ENCODE measurements at places on chromosomes 7 and 10.

DNA sequence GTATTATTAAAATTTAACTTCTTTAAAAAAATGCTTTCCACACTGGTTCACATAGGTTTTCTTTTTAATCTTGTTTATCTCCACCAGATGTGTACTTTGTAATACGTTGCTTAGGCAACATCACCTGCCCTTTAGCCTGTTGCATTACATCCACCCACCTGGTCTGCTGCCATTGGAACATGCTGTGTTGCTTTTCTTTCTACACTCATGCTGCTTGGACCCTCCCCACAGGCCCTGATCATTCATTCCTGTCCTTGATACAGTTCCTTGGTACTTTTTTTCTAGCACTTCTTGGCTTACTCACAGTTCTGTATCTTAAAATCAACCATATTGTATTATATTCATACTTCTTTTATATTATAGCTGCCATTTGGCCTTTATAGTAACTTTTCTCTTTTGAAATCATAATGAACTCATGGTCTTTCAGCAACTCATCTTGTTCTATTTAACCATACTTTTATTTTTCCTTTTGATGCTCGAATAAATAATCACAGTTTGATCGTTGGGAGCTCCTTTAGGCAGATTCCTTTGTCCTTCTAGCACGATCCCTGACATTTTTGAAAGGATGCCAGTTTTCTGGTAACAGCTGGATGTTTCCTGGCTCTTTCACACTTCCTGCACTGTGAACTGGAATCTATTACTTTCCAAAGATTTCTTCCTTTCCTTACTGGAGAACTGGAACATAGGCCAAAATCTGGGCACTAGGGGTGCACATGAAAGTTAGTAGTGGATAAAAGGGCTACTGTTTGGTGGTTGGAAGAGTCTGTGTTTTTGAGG is 125.1 kb downstream of the CDK14 start:
- no peak for DNase-seq

DNA sequence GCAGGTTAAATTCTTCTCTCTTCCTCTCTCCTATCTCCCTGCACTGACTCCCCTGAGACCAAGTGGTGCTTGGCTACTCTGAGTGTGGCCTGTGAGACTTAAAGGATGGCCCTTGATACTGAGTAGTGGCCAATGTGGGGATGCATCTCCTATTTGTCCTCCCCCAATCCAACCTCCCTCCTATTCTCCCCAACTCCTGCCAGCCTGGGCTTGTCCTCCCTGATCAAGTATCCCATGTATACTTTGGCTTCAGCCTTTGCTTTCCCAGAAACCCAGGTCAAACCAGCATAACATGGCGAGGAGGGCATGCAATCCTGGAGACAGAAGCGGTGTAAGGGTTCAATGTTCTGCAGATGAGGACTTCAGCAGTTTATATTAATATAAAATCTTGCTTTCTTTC is 77.9 kb upstream of the GRB10 start:
- DNase-seq, result no peak

GRCh38 chr7:120662291-120662690 is 195.7 kb downstream of the TSPAN12 start:
- DNase-seq, result no peak

DNA sequence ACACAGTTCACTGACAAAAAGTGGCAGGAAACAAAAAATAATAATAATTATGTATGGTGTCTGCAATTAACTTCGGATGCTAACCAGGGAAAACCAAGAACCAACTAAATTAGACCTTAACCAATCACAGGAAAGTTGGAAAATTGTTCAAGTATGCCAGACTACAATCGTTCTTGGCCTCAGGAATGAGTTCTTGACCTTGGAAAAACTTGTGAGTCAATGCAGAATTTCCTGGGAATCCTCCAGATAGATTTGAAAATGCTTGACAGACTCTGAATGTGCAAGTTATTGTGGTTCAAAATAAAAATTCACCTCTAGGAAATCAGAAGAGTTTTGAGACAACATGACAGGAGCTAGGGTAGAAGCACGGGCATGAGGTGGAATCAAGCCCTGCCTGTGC is 171.5 kb downstream of the C7orf25 start:
- no peak for DNase-seq

- DNase-seq, result no peak
Observed at GRCh38 chr10:71502190-71502589, 105.5 kb downstream of the CDH23 start.

- no peak for DNase-seq
Observed at GRCh38 chr7:8014399-8014798, 45.8 kb downstream of the GLCCI1 start.

DNA sequence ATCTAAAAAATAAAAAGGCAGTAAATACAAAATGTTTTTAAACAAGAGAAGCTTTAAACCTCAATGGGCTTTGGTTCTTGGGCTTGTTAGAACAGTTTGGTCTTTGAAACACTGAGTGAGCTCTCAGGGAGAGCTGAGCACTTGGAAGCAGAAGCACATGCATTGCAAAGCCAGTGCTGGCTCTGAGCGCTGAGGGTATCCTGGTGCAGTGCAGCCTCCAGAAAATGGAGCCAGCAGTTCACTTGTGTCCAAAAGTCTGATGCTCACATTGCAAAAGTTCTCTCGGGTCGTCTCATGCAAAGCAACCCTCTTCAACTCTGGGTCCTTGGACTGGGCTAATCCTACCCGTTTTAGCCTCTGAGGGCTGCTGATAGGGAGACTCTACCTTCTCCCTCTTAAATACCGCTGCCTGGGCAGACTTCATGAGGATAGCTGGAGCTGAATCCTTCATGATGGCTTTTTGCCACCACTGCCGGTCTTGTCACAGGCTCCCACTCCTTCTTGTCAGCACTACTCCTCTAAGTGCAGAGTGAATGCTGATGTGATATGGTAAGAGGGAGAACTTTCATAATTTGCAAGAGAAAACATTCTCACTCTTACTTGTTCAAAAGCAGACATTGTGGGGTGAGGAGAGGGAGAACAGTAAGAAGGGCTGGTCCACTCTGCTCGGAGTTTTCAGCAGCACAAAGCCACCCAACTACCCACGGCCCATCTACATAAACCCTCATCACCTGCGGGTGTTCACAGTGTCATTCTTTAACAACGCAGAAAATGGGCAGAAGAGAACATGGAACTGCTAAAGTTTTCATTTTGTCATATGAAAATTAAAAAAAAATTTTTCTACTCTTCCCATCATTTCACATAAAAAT is 42.2 kb upstream of the BMPER start:
- DNase-seq, result peak; percentile 42

GRCh38 chr7:43785420-43785819 is 26.9 kb downstream of the BLVRA start:
- DNase-seq, result no peak

GRCh38 chr10:115996031-115996430 is 277.0 kb downstream of the GFRA1 start:
- DNase-seq, result no peak

GRCh38 chr7:70571961-70572360 is 560.0 kb upstream of the GALNT17 start:
- no peak for DNase-seq

- no peak for DNase-seq
Observed at GRCh38 chr10:124233546-124234138, 140.2 kb upstream of the CHST15 start.

GRCh38 chr7:26293569-26294308 is 2.1 kb downstream of the SNX10 start:
- DNase-seq, result no peak

GRCh38 chr10:15169555-15170401 is 1.3 kb upstream of the NMT2 start:
- DNase-seq, result no peak

DNA sequence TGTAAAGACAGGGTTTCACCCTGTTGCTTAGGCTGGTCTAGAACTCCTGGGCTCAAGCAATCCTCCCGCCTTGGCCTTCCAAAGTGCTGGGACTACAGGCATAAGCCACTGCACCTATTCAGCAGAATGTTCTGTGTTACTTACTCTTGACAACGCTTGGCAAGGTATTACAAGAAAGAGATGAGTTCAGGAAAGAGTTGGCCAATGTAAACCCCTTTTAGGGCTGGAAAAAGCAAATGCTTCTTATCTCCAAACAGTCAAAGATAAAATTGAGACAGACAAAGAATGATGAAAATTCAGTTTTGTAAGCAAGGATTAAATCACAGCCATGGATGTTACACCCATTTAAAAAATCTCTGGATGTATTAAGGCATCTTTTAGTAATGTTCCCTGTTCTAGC is 114.0 kb upstream of the PODXL start:
- DNase-seq, result no peak

GRCh38 chr10:95289921-95290421 is 832 bp downstream of the PDLIM1 start:
- no peak for DNase-seq

All from putamen (tissue), 1 donor.